Osteoblast (primary cell): ENCODE measurements at places on chromosomes 5 and 9. TPM values are rescaled to one million over a fixed set of nuclear protein-coding genes. Genes with fewer than 3 reads are reported as not detected.

GRCh38 chr9:134945509-134946275 lies 28.0 kb upstream of the FCN1 start:
- peak; percentile 58 for DNase-seq
- H3K4me3 ChIP-seq, result no peak overlapping the region
- peaks cover 23% of the 10 kb centered on the region for H3K27me3 ChIP-seq
- no peaks in the 10 kb centered on the region for H3K4me1 ChIP-seq
- no peak overlapping the region for H3K27ac ChIP-seq

DNA sequence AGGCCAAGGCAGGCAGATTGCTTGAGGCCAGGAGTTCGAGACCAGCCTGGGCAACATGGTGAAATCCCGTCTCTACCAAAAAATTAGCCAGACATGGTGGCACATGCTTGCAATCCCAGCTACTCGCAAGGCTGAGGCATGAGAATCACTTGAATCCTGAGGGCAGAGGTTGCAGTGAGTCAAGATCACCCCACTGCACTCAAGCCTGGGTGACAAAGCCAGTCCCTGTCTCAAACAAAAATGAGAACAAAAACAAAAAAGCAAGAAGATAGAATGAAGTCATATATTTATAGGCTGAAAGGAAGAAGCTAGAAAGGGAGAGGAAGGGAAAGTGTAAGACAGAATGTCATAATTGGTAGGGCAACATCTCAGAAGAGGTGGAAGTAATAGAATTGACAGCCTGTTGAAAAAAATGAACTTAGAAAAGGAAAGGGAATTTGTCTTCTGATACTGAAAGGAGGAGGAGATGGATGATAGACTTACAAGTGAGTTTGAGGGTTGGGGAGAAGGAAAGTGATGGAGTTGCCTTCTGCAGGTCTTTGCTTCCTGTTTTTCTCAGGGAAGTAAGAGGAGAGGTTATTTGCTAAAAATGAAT lies 32.2 kb downstream of the CARD6 start:
- H3K27ac ChIP-seq, result no peak overlapping the region
- no peaks in the 10 kb centered on the region for H3K36me3 ChIP-seq
- no peak overlapping the region for H3K4me3 ChIP-seq
- H3K4me1 ChIP-seq, result peaks cover 2% of the 10 kb centered on the region
- no peaks in the 10 kb centered on the region for H3K27me3 ChIP-seq
- DNase-seq, result no peak

- H3K27me3 ChIP-seq, result no peaks in the 10 kb centered on the region
- H3K4me1 ChIP-seq, result no peaks in the 10 kb centered on the region
- H3K4me3 ChIP-seq, result no peak overlapping the region
- H3K36me3 ChIP-seq, result no peaks in the 10 kb centered on the region
These were observed 277.5 kb downstream of the CEMIP2 start for GRCh38 chr9:71490810-71491209.

Gene SOWAHA
- under 0.01 and 0.29 TPM in 2 replicates for total RNA-seq

- H3K4me3 ChIP-seq, result no peak overlapping the region
- H3K27me3 ChIP-seq, result peaks cover 6% of the 10 kb centered on the region
- H3K27ac ChIP-seq, result no peak overlapping the region
- H3K36me3 ChIP-seq, result no peaks in the 10 kb centered on the region
These were observed 12.9 kb upstream of the AOPEP start for GRCh38 chr9:94713436-94714215.

DNA sequence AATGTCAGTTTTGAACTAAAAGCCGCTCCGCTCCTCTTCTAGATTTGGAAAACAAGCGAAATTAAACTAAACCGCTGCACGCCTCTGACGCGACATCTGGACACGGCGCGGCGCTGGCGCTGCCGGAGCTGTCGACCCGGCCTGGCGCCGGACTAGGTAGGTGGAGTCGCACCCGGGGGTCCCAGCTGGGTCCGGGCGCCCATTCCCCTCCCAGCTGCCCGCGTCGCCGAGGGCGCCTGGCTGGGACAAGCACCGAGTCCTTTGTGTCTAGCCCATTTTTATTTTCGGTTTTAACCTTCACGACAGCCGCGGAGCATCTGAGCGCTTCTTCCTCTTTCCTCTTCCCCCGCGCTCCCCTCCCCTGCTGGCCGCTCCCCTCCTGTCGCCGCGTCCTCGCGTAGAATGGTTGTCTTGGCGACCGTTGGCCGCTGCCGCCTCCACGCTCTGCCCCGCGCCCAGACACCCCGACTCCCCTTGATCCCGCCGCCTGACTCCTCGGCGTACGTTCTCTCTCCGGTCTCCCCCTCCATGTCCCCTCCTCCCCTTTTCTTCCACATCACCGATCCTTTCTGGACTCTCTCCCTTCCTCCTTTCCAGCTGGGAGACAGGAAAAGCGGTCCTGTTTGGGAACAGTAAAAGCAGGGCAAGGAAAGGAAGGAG lies 545 bp downstream of the CDKN2B-AS1 start:
- no peaks in the 10 kb centered on the region for H3K36me3 ChIP-seq
- H3K27ac ChIP-seq, result peak overlapping the region; percentile 84
- peak; percentile 92 for DNase-seq
- peaks cover 23% of the 10 kb centered on the region for H3K4me1 ChIP-seq

DNA sequence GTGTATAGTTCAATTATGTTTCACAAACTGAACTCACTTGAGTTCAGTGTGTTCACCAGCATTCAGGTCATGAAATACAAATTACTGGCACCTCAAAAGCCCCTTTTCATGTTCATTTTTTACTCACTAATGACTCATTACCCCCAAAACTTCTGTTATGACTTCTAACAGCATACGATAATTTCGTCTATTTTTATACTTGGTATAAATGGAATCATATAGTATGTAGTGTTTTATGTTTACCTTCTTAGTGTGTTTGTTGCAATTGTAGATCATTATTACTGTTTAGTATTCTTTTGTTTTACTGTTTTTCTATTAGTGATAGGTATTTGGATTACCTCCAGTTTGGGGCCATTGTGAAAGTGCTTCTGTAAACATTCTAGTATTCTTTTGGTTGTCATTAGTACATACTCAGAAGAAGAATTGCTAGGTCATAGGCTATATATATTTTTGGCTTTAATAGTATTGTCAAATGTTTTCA lies 33.4 kb downstream of the DDX4 start:
- no peaks in the 10 kb centered on the region for H3K4me1 ChIP-seq
- DNase-seq, result no peak
- H3K36me3 ChIP-seq, result no peaks in the 10 kb centered on the region
- no peak overlapping the region for H3K27ac ChIP-seq
- no peak overlapping the region for H3K4me3 ChIP-seq

Gene PTPN3
- total RNA-seq, result 2.9 TPM in 2 replicates

DNA sequence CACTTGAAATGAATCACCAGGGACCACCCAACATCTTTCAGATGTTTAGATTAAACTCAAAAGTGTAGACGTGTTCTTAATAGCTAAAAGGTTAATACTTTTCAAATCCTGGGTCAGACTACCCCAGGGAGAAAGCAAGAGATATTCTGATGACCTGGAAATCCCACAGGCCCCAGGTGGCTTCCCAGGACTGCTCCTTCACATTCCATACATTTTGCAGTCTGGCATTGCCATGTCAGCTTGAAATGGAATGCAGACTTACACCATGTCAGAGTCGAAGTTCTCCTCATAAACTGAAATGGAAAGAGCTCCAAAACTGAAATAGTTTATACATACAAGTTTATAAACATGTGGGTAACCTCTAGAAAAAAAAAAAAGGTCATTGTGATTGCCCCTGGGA lies 61.5 kb downstream of the TMEM167A start:
- no peaks in the 10 kb centered on the region for H3K27me3 ChIP-seq
- no peaks in the 10 kb centered on the region for H3K36me3 ChIP-seq
- H3K4me1 ChIP-seq, result no peaks in the 10 kb centered on the region
- no peak for DNase-seq

GRCh38 chr5:173648308-173648866 lies 31.9 kb upstream of the BOD1 start:
- H3K27ac ChIP-seq, result no peak overlapping the region
- no peaks in the 10 kb centered on the region for H3K4me1 ChIP-seq
- H3K27me3 ChIP-seq, result no peaks in the 10 kb centered on the region
- no peak for DNase-seq

Gene PTGES
- total RNA-seq, result 70.9 and 115 TPM in 2 replicates

DNA sequence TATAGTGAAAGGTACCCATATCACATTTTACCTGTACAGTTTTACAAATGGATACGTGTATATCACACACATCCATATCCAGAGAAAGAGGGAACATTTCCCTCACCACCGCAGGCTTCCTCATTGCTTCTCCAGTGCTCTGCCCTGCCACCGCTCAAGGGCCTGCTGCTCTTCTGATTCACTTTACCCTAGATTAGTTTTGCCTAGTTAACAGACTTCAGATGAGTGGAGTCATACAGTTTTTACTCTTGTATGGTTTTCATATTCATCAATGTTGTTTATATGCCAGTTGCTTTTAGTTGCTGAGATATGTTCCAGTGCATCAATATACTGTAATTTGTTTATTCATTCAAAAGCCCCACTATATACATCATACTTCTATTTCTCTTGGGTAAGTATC lies 53.9 kb upstream of the POMT1 start:
- H3K27ac ChIP-seq, result no peak overlapping the region
- DNase-seq, result no peak
- H3K4me1 ChIP-seq, result no peaks in the 10 kb centered on the region
- H3K36me3 ChIP-seq, result peaks cover 82% of the 10 kb centered on the region

Gene OSMR
- 174 and 189 TPM in 2 replicates for total RNA-seq

Gene C5orf52
- total RNA-seq, result not detected in 2 replicates

GRCh38 chr9:117957267-117957666 lies 253.1 kb downstream of the TLR4 start:
- H3K4me3 ChIP-seq, result no peak overlapping the region
- no peaks in the 10 kb centered on the region for H3K27me3 ChIP-seq
- H3K4me1 ChIP-seq, result no peaks in the 10 kb centered on the region
- no peak for DNase-seq

GRCh38 chr5:150791536-150791935 lies 13.0 kb downstream of the SMIM3 start:
- no peak overlapping the region for H3K4me3 ChIP-seq
- no peaks in the 10 kb centered on the region for H3K27me3 ChIP-seq
- peaks cover 52% of the 10 kb centered on the region for H3K4me1 ChIP-seq
- no peak for DNase-seq
- H3K27ac ChIP-seq, result peak overlapping the region; percentile 89

Gene GPRIN1
- total RNA-seq, result 1.8 TPM in 2 replicates

- no peak overlapping the region for H3K4me3 ChIP-seq
- H3K36me3 ChIP-seq, result no peaks in the 10 kb centered on the region
- H3K27ac ChIP-seq, result peak overlapping the region; percentile 78
- DNase-seq, result peak; percentile 31
- no peaks in the 10 kb centered on the region for H3K27me3 ChIP-seq
- peaks cover 26% of the 10 kb centered on the region for H3K4me1 ChIP-seq
These were observed 33.4 kb upstream of the ANXA1 start for GRCh38 chr9:73118286-73118685.

GRCh38 chr9:92685022-92685421 lies 15.1 kb upstream of the IPPK start:
- no peaks in the 10 kb centered on the region for H3K36me3 ChIP-seq
- H3K27me3 ChIP-seq, result no peaks in the 10 kb centered on the region
- H3K4me3 ChIP-seq, result no peak overlapping the region

Gene VCP
- total RNA-seq, result 241 and 267 TPM in 2 replicates

DNA sequence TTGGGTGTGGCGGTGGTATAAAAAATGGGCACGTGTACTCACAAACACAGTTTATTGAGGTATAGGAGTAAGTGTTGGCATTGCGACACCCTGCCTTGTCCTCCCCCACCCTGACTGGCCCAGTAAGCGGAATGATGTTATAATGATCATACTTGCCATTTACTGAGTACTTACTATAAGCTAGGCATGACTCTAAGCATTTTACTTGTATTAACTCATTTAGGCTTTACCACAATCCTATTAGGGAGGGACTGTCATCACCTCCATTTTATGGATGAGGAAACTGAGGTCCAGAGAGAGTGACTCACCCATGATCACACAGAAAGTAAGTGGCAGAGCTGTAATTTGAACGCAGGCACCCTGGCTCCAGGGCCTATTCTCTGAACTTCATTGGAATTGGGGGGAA lies 2.3 kb downstream of the SMIM3 start:
- no peaks in the 10 kb centered on the region for H3K27me3 ChIP-seq
- H3K4me1 ChIP-seq, result peaks cover 65% of the 10 kb centered on the region
- DNase-seq, result no peak
- H3K4me3 ChIP-seq, result peak overlapping the region; percentile 86
- peak overlapping the region; percentile 87 for H3K27ac ChIP-seq

DNA sequence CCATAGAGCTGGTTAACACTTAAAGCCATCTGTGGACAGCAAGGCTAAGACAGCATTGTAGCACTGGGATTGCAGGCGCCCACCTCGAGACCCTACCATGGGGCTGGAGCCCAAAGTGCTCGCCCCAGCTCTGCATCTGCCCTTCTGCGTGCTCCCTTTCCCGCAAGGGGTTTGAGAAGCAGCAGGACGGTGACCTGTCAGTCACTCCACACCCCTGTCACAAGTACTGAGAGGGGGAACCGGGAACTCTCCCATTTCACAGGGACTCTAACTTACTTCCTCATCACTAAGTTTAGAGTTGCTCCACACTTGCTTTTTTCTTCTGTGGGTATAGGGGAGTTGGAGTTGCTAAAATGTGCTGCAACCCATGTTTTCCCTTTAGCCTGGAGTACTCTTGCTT lies 273.2 kb downstream of the SMARCA2 start:
- H3K36me3 ChIP-seq, result no peaks in the 10 kb centered on the region
- H3K4me3 ChIP-seq, result no peak overlapping the region
- H3K27ac ChIP-seq, result no peak overlapping the region
- no peaks in the 10 kb centered on the region for H3K4me1 ChIP-seq
- no peaks in the 10 kb centered on the region for H3K27me3 ChIP-seq

- H3K4me1 ChIP-seq, result peaks cover 30% of the 10 kb centered on the region
- H3K27me3 ChIP-seq, result no peaks in the 10 kb centered on the region
- H3K27ac ChIP-seq, result peak overlapping the region; percentile 93
- H3K4me3 ChIP-seq, result no peak overlapping the region
- H3K36me3 ChIP-seq, result peaks cover 24% of the 10 kb centered on the region
These were observed 14.7 kb downstream of the MGAT1 start for GRCh38 chr5:180787711-180788431.

GRCh38 chr5:16464664-16465543 lies 696 bp downstream of the ZNF622 start:
- H3K4me1 ChIP-seq, result peaks cover 54% of the 10 kb centered on the region
- H3K27ac ChIP-seq, result peak overlapping the region; percentile 80
- peak overlapping the region; percentile 97 for H3K4me3 ChIP-seq
- H3K36me3 ChIP-seq, result peaks cover 34% of the 10 kb centered on the region
- no peaks in the 10 kb centered on the region for H3K27me3 ChIP-seq
- no peak for DNase-seq

Gene KCNN2
- total RNA-seq, result not detected in 2 replicates

- H3K36me3 ChIP-seq, result no peaks in the 10 kb centered on the region
- no peak for DNase-seq
- H3K4me1 ChIP-seq, result no peaks in the 10 kb centered on the region
- H3K4me3 ChIP-seq, result no peak overlapping the region
- H3K27me3 ChIP-seq, result no peaks in the 10 kb centered on the region
These were observed 25.5 kb upstream of the SLC6A19 start for GRCh38 chr5:1175801-1176472.

- H3K27me3 ChIP-seq, result no peaks in the 10 kb centered on the region
- H3K4me3 ChIP-seq, result no peak overlapping the region
- peaks cover 38% of the 10 kb centered on the region for H3K4me1 ChIP-seq
- no peaks in the 10 kb centered on the region for H3K36me3 ChIP-seq
- peak; percentile 98 for DNase-seq
These were observed 13.0 kb downstream of the SLC25A25 start for GRCh38 chr9:128081056-128081455.

- H3K4me3 ChIP-seq, result no peak overlapping the region
- H3K4me1 ChIP-seq, result no peaks in the 10 kb centered on the region
These were observed 55.2 kb upstream of the DMAC1 start for GRCh38 chr9:7854763-7855162.

GRCh38 chr9:129781981-129782380 lies 21.0 kb upstream of the TOR1B start:
- no peak overlapping the region for H3K27ac ChIP-seq
- DNase-seq, result peak; percentile 87
- H3K4me3 ChIP-seq, result no peak overlapping the region
- H3K4me1 ChIP-seq, result peaks cover 15% of the 10 kb centered on the region
- H3K36me3 ChIP-seq, result no peaks in the 10 kb centered on the region
- no peaks in the 10 kb centered on the region for H3K27me3 ChIP-seq
